ENCODE measurements at places on chromosomes 6 and 20. TPM values are rescaled to one million over a fixed set of nuclear protein-coding genes. Genes with fewer than 3 reads are reported as not detected.

USP49 gene
- polyA plus RNA-seq = 6.9 TPM

CDKN1A gene
- polyA plus RNA-seq = 36.0 TPM

TUBE1 gene
- polyA plus RNA-seq = 5.5 TPM

SYCP2 gene
- polyA plus RNA-seq = 0.02 TPM

KIF13A gene
- 14.7 TPM for polyA plus RNA-seq

CYP24A1 gene
- polyA plus RNA-seq = not detected

FAM209A gene
- 0.15 TPM for polyA plus RNA-seq

DPM1 gene
- 21.6 TPM for polyA plus RNA-seq

SLC12A5 gene
- polyA plus RNA-seq = 2.8 TPM

BPIFB1 gene
- not detected for polyA plus RNA-seq

CCN6 gene
- not detected for polyA plus RNA-seq

CAP2 gene
- 6.4 TPM for polyA plus RNA-seq

GTF2H4 gene
- polyA plus RNA-seq = 46.2 TPM

PCK1 gene
- polyA plus RNA-seq = not detected

PRL gene
- polyA plus RNA-seq = not detected

PNPLA1 gene
- polyA plus RNA-seq = not detected

IL20RA gene
- polyA plus RNA-seq = 1.3 TPM

TRIM15 gene
- polyA plus RNA-seq = 0.18 TPM

SLC17A2 gene
- polyA plus RNA-seq = not detected

GUCA1A gene
- polyA plus RNA-seq = 24.6 TPM

ASIP gene
- not detected for polyA plus RNA-seq

TFAP2A gene
- polyA plus RNA-seq = 0.24 TPM

TMEM200A gene
- 6.2 TPM for polyA plus RNA-seq

FGD2 gene
- 0.12 TPM for polyA plus RNA-seq

SLC18B1 gene
- 10.6 TPM for polyA plus RNA-seq

ACTL10 gene
- polyA plus RNA-seq = 0.20 TPM

CDSN gene
- not detected for polyA plus RNA-seq

Data from H1 (cell line).